ENCODE measurements at places on chromosomes 2 and 18. TPM values are rescaled to one million over a fixed set of nuclear protein-coding genes. Genes with fewer than 3 reads are reported as not detected.

The IFIH1 gene
- 1.7 TPM for total RNA-seq

The TRAF3IP1 gene
- 11.1 TPM for total RNA-seq

The RTTN gene
- 7.2 TPM for total RNA-seq

The RSAD2 gene
- total RNA-seq = 0.15 TPM

The CRYBA2 gene
- not detected for total RNA-seq

The TMEM185B gene
- 52.0 TPM for total RNA-seq

The SMAD4 gene
- 64.5 TPM for total RNA-seq

Measured in A549 treated with DMSO at 1 μM for 4 hours (cell line).